ENCODE measurements at places on chromosomes 6 and 20. TPM values are rescaled to one million over a fixed set of nuclear protein-coding genes. Genes with fewer than 3 reads are reported as not detected.

Gene TSPYL4
- total RNA-seq: 19.5 TPM

Gene BAK1
- 13.5 TPM for total RNA-seq

Gene GPR31
- not detected for total RNA-seq

Gene TCF21
- total RNA-seq: 36.9 TPM

Gene DCDC2
- total RNA-seq: not detected

Gene TFAP2D
- total RNA-seq: not detected

Gene RAET1L
- not detected for total RNA-seq

Gene UNC5CL
- 0.07 TPM for total RNA-seq

Gene FNDC11
- 0.27 TPM for total RNA-seq

DNA sequence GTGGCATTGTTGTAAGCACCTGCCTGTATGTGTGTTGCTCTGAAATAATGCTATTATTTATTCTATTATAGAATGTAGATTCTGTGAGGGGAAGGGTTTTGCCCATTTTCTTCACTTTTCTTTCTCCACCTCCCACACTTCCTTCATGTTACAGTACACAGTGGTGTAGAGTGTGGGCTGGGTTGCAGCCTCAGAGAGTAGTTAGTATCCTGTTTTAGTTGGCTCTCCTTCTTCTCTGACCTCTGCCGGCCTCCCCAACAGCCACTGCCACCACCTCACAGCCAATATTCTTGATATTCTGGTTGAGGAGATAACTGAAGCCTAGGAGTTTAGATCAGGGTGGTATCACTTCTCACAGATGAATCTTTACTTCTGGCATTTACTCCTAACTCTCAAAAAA, 143.4 kb downstream of the BCKDHB start:
- ATAC-seq: no peak

DNA sequence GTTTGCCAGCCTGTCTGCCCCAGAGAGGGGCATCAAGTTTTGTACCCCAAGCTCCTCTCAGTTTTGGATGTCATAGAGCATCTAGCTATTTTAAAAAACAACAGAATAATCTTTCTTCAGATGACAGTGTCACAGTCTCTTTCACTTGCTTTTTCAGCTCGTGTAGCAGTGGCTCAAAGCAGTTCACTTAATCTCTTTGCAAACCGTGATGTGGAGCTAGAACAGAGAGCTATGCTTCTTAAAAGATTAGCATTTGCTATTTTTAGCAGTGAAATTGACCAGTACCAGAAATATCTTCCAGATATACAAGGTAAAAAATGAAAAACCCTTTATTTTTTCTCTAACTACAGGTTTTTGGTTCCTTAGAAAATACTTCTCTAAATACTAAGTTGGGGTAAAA, 37.3 kb downstream of the PGM3 start:
- ATAC-seq: no peak

DNA sequence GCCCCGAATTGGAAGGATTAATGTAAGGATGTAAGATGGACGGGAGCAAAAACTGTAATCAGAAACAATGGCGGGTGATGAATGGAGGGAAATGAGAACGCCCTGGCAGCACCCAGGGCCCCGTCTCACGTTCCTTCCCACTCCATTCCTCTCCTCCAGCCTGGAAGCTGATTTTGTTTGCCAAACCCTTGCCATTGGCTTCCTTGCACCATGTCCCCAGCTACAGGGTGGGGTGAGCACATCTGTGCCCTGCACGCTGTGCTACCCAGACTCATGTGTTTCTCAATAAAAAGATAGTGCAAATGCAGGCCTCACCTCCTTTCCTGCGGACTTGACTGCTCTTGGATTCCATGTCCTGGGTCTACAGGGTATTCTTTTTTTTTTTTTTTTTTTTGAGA, 26.7 kb downstream of the SCP2D1 start:
- no peak for ATAC-seq

DNA sequence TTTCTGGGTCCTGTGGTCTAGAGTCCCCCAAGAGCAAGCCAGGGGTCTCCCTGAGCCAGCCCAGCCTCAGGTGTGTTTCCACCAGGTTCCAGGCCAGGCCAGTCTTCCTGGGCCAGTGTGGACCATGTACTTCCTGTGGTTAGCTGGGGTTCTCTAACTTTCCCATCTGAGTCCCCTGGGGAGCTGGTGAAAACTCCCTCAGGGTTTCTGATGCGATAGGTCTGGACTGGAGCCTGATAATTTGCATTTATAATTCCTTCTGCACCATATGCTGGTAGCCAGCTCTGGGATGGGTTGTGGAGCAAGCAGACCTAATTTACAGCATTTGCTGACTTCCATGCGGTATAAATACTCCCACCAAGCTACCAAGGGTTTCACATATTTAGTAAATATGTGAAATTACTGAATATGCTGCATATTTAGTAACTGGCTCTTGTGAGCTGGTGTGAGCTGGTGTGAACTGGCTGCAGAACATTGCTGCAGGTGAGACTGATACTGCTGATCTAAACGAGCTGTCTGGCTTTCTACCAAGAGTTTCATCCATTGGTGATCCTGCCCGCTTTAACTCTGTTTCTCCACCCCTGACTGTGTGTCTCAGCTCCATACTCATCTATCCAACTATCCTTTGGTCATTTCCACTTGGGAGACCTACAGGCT, 62.6 kb downstream of the RIN2 start:
- no peak for ATAC-seq

GRCh38 chr6:82785206-82785605, 280.4 kb downstream of the UBE3D start:
- no peak for ATAC-seq

DNA sequence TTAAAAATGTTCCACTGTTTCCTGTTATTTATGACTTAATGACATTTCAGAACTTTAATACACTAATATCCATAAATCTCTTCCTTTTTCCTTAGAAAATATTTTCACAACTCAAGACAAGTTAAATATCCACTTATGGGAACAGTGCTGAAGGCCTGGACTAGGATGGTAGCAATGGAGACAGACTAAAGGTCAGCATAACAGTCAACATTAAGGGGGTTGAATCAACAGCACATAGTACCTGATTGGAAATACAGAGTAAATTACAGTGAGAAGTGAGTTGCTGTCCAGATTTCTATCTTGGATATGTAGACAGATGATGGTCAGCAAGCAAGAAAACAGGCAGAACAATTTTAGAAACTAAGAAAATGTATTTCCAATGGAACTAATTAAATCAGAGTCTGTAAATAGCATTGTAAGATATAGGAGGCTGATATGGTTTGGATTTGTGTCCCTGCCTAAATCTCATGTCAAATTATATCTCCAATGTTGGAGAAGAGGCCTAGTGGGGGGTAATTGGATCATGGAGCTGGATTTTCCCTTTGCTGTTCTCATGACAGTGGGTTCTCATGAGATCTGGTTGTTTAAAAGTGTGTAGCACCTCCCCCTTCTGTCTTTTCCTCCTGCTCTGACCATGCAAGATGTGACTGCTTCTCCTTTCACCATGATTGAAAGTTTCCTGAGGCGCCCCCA, 682.7 kb downstream of the MAFB start:
- ATAC-seq: no peak

- no peak for ATAC-seq
Observed at GRCh38 chr6:138206862-138207261, 11.4 kb downstream of the PBOV1 start.

GRCh38 chr6:135129136-135129856, 51.8 kb upstream of the MYB start:
- ATAC-seq: no peak

DNA sequence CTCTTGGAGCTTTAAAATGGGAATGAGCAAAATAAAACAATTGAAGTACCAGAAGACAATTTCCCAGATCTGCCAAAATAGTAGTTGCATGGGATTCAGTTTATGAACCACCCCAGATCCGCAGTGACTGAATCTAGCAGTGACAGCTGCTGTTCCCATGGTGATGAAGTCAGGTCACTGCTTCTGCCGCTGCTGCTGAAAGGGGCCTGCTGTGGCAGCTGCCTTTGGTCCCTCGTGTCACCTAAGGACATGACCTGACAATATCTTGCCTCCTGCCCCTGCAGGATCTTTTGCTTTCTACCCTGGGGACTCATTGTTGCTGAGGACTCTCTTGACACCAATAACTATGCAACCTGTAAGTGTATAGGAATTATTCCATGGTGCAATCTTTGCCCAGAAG, 34.3 kb upstream of the OGFRL1 start:
- ATAC-seq: no peak

GRCh38 chr20:41412324-41413120, 45.9 kb upstream of the EMILIN3 start:
- no peak for ATAC-seq
